NCI-H1417 treated with DMSO at 0.1 percent for 48 hours (cell line): ENCODE measurements at places on chromosomes 3 and 15.

DNA sequence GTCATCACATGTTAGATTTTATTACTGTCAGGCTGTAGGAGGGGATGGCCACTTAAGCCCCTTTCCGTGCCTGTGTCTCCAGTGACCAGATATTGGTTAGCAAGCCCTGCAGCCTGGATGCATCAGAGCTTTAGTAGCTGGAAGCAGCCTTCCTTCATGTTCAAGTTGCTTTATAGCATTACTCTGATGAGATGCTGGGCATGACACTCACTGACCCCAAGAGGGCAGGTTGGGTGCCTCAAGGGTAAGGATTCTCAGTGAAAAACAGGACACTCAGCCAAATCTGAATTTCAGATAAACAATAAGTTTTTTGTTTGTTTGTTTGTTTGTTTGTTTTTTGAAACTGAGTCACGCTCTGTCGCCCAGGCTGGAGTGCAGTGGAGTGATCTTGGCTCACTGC lies 68.5 kb upstream of the PTX3 start:
- no peak for DNase-seq

DNA sequence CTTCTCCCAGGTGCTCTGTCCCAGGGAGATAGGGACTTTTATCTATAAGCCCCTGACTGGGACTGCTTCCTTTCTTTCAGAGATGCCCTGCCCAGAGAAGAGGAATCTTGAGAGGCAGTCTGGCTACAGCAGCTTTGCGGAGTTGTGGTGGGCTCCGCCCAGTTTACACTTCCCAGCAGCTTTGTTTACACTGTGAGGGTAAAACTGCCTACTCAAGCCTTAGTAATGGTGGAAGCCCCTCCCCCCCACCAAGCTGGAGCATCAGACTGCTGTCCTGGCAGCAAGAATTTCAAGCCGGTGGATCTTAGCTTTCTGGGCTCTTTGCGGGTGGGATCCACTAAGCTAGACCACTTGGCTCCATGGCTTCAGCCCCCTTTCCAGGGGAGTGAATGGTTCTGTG lies 253.8 kb upstream of the ARL6 start:
- no peak for DNase-seq

GRCh38 chr3:141456301-141456625 lies 30.6 kb upstream of the RASA2 start:
- DNase-seq = no peak

- DNase-seq = no peak
Measured at GRCh38 chr3:41888368-41889076, 73.4 kb downstream of the ULK4 start.

GRCh38 chr15:89026167-89026566 lies 62.1 kb upstream of the ABHD2 start:
- no peak for DNase-seq

DNA sequence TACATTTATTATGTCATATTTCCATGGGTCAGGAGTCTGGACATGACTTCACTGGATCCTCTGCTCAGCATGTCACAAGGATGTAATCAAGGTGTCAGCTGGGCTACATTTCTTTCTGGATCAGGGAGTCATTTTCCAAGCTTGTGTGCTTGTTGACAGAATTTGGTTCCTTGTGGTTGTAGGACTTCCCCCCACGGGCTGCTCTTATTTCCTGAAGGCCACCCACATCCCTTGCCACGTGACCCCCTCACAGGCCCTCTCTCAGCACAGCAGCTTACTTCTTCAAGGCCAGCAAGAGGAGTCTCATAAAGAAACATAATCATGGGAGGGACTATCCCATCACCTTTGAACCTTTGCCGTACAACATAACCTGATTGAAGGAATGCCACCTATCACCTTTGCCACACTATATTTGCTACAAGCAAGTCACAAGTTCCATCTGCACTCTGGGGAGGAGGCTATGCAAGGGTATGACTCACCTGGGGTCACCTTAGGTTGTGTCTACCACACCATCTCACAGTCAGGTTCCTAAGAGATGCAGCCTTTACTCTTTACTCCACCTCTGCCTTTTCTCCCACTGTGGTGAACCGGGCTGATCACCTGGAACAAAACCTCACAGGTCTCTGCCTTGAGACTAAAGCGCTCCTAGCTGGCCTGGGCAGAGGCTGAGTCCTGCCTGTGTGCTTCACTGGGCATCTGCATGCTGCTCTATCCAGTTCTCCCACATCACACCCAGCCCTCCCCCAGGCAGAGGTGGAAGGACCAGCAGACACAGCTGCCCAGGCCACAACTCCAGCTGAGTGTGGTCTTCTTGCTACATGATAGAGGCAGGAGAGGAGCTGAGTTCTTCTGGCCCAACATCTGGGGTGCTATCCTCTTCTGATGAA lies 13.5 kb downstream of the RAB6B start:
- no peak for DNase-seq

- no peak for DNase-seq
Measured at GRCh38 chr3:102140116-102140515, 290.8 kb downstream of the NFKBIZ start.

DNA sequence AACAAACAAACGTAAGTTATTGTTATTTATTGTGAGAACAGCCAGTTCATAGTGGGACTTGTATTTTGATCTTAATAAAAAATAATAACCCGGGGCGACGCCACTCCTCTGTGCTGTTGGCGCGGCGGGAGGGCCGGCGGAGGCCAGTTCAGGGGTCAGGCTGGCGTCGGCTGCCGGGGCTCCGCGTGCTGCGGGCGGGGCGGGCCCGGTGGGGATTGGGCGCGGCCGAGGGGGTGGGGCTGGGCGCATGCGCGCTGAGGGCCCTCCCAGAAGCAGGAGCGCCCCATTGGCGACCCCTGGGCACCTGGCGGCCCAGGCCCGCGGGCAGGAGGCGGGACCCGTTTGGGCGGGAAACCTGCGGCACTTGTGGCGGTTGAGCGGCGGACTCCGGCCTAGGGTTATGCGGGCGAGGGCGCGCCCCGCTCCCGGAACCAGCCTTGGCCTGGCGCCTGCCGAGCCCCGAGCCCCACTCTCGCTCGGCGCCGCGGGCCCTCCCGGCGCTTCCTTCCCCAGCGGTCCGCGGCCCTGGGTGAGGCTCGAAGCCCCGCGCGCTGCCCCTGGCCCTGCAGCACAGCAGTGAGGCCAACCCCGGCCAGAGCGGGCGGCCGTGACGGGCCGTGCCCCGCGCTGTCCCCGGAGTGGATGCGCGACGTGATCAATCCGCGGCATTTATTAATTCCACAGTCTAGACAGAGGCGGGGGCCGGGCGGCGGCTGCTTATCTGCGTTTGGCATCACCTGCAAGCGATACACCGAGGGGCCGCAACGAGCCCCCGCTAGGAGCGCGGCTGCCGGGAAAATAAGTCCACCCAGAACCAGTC lies 6.0 kb downstream of the ISL2 start:
- DNase-seq = peak; percentile 34

DNA sequence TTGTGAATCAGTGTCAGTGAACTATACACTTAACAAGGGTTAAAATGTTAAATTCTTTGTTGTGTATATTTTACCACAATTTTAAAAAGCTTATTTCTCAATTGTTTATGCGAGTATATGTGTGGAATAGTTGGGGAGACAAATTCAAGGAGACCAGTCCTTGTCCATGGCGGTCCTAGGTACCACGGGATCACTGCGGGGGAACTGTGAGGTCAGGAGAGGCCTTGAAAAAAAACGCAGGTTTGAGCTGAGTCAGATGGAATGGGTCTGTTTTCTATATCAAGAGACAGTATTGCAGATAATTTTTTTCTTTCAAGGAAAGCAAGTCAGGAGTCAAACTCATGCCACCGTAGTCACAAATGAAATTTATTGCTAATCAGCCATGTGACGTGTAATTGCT lies 18.5 kb downstream of the IGF1R start:
- no peak for DNase-seq

DNA sequence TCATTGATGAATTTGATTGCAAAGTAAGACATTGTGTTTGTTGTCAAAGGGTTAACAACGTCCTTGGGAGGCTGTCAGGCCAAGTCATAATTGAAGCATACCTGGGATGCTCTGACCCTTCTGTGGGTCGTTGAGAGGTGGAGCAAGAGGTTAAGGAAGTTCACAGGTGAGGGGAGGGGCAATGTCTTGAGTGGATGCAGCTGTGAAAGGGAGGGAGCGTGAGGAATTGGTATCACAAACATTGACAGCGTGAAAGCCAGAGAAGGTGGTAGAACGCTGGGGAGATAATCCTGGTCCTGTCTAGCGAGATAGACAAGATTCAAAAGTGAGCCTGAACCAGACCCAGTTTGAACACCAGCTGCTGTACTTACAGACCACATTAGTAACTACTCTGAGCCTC lies 79.4 kb downstream of the HES1 start:
- no peak for DNase-seq

- no peak for DNase-seq
Measured at GRCh38 chr3:110077093-110077492, 739.7 kb upstream of the DPPA4 start.

DNA sequence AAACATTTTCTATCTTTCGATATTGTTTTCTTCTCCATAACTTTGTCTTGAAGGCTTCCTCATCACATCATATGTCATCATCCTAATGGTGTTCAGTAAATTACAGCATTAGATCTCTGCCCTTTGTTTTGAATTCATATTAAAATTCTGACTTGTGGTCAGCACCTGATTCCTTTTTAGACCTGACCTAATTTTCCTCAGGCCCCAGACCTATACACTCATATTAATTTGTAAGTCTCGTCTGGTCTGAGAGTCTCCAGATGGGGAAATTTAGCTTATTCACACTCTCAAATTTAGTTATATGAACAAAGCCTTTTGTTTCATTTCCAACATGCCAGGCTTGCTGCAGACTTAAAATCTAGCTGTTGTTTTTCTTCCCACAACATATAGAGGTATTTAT lies 248.4 kb downstream of the KCNH8 start:
- DNase-seq = no peak

GRCh38 chr15:96720656-96721055 lies 390.2 kb downstream of the NR2F2 start:
- DNase-seq = no peak

GRCh38 chr15:100275641-100276040 lies 66.1 kb downstream of the ADAMTS17 start:
- DNase-seq = no peak

DNA sequence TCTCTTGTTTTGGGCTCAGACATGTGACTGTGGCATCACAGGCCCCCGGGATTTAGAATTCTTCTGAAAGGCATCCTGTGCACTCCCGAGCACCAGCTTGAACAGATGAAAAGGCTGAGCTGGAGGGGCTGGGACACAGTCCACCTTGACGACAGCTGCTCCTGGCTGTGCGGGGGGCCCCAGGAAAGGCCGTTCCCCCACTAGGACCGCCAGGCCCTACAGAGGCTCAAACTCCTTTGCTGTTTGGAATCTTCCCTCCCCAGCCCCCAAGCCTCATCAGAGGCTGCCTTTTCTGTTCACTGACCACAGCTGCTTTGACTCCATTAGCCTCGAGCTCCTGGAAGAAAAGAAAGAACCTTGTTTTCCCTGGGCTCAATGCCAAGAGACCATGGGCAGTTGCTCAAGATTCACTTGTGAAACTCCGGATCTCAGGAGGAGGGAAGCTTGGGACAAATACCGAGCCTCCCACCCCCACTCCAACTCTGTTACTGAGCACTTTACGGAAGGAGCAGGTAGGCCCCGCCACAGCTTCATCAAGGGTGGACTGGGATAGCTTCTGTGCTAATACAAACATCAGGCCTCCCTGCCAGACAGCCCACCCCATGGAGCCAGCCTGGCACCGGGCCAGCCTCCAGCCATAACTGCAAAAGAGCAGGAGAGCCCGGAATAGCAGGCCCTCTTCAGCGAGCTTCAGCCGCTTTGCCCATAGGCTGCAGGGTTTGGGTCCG lies 15.7 kb downstream of the CIDEC start:
- no peak for DNase-seq

GRCh38 chr3:117977504-117978228 lies 1057.0 kb downstream of the IGSF11 start:
- no peak for DNase-seq

GRCh38 chr3:13567684-13568514 lies 19.0 kb downstream of the FBLN2 start:
- DNase-seq = no peak

DNA sequence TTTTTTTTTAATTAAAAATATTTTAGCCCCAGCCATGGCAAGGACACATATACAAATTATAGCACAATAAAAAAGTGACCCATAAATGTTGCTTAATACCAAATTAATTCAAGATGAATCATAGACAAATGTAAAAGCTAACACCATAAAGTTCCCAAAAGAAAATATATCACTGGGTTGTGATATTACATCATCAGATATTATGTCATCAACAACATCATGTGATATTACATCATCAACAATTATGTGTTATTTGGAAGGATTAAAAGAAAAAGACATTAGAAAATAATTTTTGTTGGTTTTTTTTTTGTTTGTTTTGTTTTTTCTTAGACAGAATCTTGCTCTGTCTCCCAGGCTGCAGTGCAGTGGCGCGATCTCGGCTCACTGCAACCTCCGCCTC lies 34.5 kb upstream of the ABHD10 start:
- no peak for DNase-seq

DNA sequence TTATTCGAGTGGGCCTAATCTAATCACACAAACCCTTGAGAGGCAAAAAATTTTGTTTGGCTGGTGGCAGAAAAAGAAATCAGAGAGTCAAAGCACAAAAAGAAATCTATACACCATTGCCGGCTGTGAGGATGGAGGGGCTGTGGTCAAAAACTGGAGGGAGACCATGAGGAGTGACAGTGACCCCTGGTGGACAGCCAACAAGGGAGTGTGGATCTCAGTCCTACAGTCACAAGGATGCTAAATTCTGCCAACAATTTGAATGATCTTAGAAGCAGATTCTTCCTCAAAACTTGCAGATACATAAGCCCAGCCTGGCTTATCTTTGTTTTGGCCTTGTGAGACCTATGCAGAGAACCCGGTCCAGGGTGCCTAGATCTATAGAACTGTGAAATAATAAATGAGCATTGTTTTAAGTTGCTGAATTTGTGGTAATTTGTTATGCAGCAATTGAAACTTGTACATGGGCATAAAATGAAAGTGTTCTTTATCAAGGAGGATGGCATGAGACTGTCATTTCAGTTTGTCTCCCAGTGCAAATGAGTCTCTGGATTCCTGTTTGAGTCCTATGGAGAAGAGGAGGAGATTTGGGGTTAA lies 103.0 kb upstream of the ARHGEF26 start:
- no peak for DNase-seq

- DNase-seq = no peak
Measured at GRCh38 chr3:99869621-99870020, 52.0 kb downstream of the CMSS1 start.

GRCh38 chr15:100667405-100668347 lies 65.3 kb downstream of the ASB7 start:
- DNase-seq = no peak

DNA sequence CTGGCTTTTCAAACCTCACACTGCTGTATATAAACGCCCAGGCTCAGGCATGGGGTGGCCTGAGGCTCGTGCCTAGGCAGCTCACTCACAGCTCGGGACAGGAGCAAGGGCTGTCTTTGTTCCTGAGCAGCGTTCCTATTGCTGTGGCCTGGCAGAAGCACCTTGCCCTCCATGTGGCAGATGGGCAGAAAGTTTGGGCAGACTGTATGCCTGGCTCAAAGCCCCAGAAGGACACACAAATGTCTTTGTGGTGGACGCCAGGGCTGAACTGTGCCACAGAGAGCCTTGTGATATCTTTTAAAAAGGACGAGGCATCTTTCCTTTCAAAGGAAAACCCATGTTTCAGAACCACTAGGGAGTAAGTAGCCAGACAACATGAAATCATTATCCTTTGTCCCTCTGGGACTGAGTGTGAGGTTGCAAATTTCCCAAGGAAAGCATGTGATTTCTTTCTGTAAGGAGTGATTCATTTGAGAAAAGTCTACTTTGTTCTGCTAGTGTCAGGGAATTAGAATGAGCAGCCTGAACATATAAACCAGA lies 29.3 kb upstream of the UBE2E1 start:
- DNase-seq = no peak
